SK-N-DZ (cell line): ENCODE measurements at places on chromosomes 16 and 17.

- DNase-seq = no peak
Observed at GRCh38 chr17:7263801-7264078, 1.5 kb upstream of the CLDN7 start.

DNA sequence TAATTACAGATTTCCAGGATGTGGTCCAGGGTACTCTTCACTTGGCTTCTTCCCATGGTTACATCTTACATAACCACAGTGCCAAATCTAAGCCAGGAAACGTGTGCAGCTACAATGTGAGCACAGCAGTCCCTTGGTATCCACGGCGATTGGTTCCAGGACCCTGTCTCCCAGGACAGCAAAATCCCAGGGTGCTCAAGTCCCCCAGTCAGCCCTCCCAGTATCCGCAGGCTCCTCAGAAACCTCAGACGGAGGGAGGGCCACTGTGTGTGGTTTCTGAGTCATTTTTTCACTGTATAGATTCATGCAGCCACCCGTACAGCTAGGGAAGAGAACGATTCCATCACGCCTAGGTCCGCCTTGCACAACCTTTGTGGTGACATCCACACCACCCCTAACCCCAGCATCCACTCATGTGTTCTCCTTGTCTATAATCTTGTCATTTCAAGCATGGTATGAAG lies 11.1 kb upstream of the ATP2C2 start:
- DNase-seq = no peak

DNA sequence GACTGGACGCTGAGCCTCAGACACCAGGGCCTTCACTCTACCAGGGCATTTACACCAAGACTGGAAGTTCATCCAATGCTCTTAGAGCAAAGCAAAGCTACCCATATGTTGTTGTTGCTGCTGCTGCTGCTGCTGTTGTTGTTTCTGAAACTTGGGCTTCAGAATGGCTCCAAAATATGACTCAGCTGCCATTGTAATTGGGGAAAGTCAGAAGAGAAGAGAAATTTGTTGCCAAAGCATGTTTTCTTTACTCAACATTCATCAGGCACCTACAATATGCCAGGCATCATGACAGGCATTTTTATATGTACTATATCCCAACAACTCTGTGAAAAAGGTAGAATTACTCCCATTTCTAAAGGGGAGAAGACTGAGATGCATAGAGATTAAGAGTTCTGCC lies 11.9 kb downstream of the KRT32 start:
- no peak for DNase-seq

DNA sequence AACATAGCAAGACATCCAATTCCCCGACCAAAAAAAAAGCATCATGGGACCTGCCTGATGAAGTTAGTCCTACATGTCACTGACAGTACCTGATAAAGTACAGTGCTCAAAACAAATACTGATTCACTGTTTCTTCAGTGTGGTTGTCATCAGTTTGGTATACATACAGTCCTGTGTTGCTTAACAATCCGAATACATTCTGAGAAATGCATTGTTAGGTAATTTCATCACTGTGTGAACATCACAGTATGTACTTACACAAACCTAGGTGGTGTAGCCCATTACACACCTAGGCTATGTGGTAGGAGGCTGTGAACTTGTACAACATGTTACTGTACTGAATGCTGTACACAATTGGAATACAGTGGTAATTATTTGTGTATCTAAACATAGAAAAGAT lies 19.0 kb upstream of the FA2H start:
- DNase-seq = no peak

GRCh38 chr16:84643180-84643583 lies 5.1 kb upstream of the KLHL36 start:
- no peak for DNase-seq

- no peak for DNase-seq
Observed at GRCh38 chr16:54968784-54969183, 38.1 kb downstream of the IRX5 start.

- DNase-seq = no peak
Observed at GRCh38 chr16:70663524-70664324, 17.4 kb downstream of the IL34 start.

GRCh38 chr17:76397687-76398522 lies 13.5 kb downstream of the SPHK1 start:
- DNase-seq = peak; percentile 85

GRCh38 chr16:19346335-19346922 lies 60.9 kb downstream of the CLEC19A start:
- DNase-seq = no peak

DNA sequence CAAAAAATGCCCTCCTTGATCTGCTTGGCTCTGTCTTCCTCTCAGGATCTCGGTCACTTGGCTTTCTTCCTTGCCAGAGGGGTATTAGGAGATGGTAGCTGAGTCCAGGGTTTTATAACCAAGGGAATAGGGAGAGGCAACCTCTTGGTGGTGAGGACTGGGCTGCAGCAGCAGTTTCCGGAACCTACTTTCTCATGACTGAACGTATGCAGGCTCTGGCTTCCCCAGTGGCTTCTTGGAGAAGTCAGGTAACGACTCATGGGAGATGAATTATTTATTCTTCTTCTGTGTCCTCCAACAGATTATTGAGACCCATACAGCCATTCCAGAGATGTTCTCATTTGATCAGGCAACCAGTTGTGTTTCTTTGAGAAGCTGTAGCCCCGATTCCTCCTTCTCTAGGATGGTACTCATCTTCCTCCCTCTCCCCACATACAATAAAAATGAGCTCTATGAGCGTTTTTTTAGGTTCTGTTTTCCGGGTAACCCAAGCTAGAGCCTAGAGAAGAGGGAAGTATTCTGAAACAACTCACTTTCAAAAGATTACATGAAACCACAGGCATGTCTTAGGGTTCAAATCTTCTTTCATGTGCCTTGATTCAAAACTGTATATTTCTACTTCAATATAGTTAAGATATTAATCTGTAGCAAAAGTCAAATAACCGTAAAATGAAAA lies 22.3 kb upstream of the DHX40 start:
- DNase-seq = no peak

GRCh38 chr17:82063424-82064415 lies 1.9 kb downstream of the DUS1L start:
- DNase-seq = no peak

- DNase-seq = no peak
Observed at GRCh38 chr17:1058423-1059130, 61.6 kb downstream of the TIMM22 start.

GRCh38 chr17:76381633-76382350 lies 2.6 kb upstream of the SPHK1 start:
- no peak for DNase-seq

- peak; percentile 73 for DNase-seq
Observed at GRCh38 chr17:49407981-49408501, 6.6 kb downstream of the PHB1 start.

GRCh38 chr17:929586-929985 lies 50.0 kb downstream of the NXN start:
- DNase-seq = no peak

DNA sequence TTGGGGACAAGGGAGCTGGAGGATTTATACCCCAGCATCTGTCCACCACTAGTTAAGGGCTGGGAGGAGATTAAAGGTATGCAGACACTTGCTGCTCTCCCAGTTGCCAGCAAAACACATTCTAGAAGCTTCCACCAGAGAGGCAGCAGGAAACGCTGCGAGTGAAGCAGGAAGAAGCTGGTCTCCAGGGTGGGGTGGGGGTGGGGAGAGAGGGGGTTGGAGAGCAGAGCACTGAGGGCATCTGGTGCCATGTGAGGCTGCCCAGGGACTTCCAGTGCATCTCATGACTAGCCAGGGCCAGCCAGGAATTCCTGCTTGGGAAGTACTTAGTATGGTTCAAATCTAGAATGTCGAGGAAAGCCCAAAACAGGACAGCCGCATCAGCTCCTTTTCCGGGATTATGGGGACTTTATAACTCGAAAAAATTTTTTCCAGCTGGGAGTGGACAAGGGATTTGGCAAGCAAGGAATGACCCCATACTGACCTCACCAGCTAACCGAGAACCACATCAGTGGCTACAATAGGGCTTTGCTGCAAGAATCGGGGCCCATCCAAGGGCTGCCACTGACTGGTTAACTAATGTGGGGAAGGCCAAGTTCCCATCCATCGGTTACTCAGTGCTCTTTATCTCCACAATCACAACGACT lies 26.2 kb upstream of the AXIN2 start:
- no peak for DNase-seq

DNA sequence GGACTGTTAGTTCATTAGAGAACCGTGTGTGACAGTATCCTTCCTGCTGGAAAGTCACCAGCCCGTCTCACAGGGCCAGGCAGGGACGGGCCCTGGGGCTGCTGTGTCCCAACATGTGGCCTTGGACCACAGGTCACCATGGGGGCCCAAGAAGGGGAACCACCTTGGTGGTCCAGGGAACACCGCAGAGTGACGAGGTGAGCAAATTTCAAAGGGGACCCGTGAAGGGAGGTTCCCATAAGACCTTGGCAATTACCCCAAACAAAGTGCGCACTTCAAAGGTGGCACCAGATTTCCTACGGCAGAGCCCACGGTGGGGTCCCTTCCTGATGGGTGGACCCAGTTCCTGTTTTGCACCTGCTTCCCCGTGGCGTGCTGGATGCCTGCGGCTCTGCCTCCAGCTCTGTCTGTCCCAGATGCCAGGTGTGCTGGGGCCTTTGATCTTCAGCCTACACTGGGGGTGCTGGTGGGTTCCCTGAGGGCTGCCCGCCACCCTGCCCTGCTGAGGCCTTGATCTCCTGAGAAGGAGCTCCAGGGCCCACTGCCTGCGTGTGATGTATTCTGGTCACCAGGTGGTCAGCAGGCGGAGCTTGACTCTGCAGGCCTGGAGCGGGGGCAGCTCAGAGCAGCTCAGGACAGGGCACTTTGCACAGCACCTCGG lies 27.0 kb downstream of the SLC7A5 start:
- DNase-seq = no peak

DNA sequence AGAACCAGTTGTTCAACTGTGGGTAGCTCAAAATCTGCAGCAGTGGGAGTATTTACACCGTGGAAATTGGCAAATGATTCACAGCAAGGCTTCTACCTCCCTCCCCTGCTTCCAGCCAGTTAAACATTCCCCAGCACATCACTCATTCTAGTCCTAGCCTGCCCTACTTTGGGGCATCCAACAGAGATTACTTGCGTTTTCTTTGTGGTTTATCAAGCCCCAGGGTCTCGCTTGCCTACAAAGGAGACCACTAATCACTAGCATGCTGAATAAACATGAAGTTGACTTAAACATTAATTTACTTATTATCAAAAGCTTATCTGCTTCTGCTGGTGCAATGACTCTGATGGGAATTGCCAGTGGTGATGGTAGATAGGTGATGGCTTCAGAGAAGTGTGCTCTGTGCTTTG lies 94.5 kb downstream of the MARF1 start:
- DNase-seq = no peak

DNA sequence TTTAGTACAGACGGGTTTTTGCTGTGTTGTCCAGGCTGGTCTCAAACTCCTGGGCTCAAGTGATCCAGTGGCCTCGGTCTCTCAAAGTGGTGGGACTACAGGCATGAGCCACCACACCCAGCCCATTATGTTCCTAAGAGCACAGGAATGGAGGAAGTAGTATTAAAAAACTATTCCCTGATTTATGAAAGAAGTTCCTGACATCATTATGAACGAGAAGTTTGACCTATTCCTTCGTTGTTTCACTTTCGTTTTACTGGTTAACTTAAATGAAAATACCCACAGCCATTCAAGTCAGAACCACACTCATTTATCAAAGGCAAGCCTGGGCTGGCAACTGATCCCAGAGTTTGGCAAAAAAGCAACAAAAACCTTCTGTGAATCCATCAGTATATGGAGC lies 13.5 kb upstream of the CBX4 start:
- DNase-seq = no peak

DNA sequence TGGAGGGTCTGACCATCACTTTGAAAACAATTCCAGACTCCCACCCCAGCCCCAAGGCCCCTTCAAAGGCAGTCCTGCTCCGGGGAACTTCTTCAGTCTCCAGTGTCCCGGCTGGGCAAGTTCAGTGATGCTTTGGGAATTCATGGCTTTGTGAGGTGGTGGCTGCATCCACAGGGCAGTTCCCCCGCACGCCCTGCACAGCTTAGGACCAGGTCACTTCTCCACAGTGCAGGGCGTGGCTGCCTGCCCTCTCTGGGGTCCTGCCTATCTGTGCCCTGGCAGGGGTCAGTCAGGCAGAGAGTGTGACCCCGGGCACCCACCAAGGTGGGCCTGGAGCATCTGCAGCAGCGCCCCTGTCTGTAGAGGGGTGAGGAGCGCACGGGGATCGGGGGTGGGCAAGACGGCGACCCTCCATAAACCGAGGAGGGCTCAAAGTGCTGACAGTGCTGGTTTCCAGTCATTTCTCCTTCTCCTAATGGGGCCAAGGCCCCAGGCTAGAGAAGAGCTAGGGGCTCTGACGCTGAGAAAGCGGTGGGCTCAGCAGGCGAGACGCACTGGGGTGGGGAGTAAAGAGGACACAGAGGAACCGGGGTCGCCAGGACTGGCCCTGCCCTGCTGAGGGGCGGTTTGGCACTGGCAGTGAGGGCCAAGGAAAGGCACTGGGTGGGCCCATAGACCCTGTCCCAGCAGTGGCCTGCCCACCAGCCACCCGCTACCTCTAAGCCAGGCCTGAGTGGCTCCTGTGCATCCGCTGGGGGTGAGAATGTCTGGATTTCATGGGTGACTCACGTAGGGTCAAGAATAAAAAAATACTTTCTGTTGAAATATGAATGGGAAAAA lies 4.2 kb upstream of the ARHGAP27 start:
- DNase-seq = no peak

GRCh38 chr16:79201436-79201835 lies 399.1 kb downstream of the MAF start:
- DNase-seq = no peak

- no peak for DNase-seq
Observed at GRCh38 chr16:85635545-85636140, 22.5 kb downstream of the GSE1 start.

DNA sequence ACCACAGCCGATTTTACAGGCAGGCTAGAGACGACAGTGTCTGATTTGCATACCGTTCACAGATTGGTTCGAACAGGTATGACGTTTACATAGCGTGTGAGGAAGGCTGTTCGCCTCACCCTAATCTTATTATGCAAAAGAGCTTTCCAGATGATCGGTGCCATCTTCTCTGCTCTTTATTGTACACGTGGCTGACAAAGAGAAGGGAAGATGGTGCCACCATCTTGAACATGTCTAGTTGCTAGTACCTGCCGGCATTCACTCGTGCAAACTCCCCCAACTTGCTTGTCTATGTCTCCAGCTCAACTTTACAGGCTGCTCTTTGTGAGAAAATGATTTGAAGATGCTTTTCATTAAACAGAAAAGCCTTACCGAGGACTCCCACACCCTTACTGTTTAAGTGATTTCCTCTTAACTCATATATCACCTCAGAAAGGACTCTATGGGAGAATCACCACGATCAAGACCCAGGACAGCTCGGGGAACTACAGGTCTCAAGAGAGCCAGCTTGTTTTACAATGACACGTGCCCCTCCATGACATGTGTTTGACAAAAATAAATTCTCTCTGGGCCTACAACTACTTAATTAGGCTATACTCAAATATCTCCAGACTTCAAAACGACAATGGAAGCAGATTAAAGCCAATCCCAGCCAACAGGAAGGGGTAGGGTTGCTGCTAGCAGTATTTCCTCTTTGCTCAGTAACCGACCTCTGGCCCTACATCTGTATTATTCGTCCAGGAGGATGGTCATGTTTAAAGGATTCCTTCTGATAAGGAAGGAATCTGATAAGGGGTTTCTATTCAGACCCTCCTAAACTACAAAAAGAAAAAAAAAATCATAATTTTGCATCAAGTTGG lies 480.6 kb downstream of the TMEM114 start:
- peak; percentile 64 for DNase-seq
